NCI-H774 (cell line): ENCODE measurements at places on chromosomes 1 and 21.
A peak's percentile ranks its signal among the peaks of the same experiment; 100 is the strongest.

DNA sequence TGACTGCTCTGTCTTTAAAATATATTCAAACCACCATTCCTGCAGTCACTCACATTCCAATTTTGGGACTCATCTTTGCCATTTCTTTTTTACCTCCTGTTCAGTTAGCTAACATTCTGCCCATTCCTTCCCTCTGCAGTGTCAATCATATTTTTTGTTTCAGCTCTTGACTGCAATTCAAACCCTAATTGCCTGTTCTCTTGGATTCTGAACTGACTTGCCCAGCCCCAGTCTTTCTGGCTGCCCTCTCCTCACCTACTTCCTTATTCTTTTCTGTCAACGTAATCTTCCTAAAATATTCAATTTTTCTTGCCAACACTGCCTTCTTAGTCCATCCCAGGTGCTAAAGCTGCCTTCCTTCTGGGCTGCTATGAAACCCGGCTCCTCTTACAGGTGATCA lies 6.1 kb downstream of the PRDM2 start:
- no peak for DNase-seq

DNA sequence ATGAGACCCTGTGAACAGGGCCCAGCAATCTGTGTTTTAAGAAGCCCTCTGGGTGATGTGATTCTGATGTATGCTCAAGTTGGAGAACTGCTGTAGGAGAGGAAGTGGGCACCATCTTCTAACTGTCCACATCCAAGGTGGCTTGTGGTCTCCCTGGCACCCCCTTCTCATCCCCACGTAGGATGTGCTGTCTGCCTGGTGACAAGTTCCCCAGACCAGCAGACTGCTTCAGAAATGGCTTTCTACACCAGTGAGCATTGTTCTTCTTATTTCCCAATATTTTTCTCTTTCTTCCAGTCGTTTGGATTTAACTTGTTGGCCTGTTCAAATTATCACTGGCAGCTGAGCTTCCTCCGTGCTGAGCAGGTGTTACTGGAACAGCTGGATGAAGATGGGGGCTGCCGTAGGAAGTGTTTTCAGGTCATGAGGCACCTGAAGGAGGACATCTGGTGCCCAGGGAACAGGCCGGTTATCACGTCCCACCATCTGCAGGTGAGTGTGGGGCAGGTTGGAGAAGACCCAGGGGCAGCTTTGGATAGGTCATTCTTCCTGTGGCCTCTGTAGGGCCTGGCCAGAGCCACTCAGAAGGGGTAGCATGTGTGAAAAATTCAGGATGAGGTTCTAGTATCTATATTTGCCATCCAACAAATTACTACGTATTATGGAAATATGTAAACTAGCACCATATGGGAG lies 16.8 kb downstream of the MAB21L3 start:
- no peak for DNase-seq

- DNase-seq = no peak
Measured at GRCh38 chr1:22315315-22316078, 136.2 kb upstream of the ZBTB40 start.

GRCh38 chr21:45054927-45055612 lies 19.3 kb upstream of the ADARB1 start:
- DNase-seq = no peak

DNA sequence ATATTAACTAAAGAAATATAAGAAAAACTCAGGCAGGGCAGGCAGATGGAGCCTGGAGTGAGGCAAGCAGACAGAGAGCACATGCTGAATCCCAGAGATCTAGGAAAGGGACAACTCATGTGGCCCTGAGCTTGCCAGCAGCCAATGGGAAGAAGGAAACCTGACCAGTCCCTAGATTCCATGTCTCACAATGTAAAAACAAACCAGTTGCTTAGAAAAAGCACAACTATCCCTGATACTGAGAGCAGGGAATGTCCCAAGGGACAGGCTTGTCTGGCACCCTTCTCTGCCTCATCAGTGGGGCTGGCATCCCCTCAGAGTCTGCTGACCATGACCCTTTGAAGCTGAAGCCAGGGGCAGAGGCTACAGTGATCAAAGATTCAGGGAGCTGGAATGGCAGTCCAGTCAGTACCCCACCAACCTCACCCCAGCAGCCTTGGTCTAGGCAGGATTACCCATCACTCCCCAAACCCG lies 27.8 kb downstream of the HSPG2 start:
- no peak for DNase-seq

DNA sequence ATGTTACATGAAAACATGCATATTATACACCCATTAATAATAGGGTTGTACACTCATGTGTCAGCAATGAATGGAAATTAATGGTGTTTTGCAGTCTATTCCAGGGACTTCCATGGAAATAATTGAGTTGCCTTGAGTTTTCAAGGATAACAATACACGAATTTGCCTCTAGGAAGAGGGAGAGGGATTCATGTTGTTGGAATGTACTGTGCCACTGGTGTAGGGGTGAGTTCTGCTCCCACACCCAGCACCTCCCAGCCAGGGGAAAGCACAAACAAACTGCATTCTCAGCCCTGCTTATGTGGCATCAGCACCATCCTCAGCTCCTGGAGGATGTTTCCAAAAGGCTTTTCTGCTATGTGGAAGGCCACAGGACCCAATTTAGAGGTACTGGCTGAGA lies 57.8 kb downstream of the BCAR3 start:
- no peak for DNase-seq

GRCh38 chr1:67635055-67635809 lies 49.8 kb upstream of the GADD45A start:
- no peak for DNase-seq

DNA sequence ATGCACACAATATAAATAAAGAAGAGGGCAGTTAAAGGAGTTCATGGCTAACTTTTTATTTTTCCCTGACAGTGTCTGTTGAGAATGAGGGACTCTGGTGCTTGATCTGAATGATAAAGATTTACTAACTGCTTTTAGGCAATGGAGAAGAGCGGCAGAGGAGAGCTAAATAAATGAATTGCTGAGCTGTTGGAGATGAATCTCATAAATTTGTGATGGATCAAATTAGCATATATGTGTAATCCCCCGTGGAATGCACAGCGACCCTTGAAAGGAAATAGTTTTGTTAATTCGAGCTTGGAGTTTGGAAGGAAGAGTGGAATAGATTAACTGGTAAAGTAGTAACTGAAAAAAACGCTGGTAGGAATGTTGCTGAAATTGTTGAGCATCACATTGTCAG lies 40.2 kb downstream of the HMCN1 start:
- DNase-seq = no peak

- DNase-seq = no peak
Measured at GRCh38 chr1:216325946-216326345, 97.3 kb downstream of the USH2A start.

GRCh38 chr1:179169616-179170467 lies 59.6 kb downstream of the ABL2 start:
- DNase-seq = no peak

DNA sequence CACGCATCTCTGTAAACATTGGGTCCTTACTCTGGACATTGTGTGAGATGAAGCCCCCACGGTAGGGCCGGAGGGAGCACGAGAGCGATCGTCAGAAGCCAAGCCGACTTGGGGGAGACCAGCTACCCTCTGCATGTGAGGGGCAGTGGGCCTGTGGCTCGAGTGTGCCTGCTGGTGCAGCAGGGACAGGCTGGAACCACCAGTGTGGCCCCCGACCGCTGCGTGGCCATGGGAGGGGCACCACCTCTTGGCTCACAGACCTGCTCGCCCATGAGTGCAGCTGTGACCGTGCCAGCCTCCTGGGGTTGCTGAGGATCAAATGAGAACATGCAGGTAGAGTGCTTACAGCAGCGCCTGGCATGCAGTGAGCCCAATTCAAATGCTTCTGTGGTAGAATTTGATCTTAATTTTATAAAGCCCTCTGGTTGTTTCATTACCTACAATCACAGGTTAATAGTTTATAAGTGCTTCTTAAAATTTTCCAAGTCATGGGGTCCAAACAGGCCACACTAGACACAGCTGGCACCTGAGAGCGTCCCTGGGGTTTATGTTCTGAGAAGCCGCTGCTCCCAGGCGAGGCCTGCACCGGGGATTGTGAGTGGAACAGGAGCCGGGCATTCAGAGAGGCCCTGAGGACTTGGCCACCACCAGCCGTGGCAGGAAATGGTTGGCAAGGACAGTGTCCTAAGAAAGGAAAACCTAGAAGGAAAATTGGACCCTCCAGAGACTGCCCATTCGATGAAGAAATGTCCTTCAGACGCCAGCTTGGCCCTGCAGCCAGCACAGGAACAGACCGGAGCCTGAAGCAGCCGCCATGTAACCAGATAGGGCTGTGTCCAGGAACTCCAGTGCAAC lies 22.6 kb upstream of the ADARB1 start:
- no peak for DNase-seq

DNA sequence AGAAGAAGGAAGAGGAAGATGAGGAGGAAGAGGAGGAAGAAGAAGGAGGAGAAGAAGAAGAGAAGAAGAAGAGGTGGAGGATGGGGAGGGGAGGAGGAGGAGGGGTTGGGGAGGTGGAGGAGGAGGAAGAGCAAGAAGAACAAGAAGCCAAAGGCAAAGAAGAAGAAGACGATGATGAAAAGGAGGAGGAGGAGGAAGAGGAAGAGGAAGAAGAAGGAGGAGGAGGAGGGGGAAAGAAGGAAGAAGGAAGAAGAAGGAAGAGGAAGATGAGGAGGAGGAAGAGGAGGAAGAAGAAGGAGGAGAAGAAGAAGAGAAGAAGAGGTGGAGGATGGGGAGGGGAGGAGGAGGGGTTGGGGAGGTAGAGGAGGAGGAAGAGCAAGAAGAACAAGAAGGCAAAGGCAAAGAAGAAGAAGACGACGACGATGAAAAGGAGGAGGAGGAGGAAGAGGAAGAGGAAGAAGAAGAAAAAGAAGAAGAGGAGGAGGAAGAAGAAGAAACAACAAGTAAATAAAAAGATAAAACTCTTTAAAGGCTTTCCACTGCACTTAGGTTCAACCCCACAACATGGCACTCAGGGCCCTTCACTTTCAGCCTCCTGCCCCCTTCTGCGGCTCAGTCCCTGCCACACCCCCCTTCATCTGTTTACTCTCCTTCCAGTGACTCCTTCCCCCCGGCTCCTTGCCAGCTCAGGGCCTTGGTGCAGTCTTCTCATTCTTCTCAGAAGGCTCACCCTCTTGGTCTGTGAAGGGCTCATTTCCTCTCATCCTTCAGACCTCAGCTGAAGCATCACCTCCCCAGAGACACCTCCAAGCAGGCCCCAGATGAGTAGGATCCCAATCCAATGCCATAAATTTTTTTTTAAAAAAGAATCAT lies 114.0 kb downstream of the KCNN3 start:
- no peak for DNase-seq

GRCh38 chr1:50308878-50309277 lies 114.4 kb downstream of the DMRTA2 start:
- no peak for DNase-seq

GRCh38 chr1:28123461-28123961 lies 35.1 kb upstream of the EYA3 start:
- DNase-seq = no peak

DNA sequence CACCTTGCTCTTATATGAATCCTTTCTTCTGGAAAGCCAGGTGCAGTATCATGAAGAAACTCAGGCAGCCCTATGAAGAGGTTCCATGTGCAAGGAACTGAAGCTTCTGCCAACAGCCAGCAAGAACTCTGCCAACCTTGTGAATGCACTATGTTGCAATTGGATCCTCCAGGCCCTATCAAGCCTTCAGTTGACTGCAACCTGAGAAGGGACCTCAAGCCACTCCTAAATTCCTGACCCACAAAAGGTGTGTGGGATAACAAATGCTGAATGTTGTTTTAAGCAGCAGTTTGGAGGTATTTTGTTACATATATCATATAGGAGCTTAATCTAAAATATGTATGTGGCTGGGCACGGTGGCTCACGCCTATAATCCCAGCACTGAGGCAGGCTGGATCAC lies 84.0 kb downstream of the RERE start:
- no peak for DNase-seq

DNA sequence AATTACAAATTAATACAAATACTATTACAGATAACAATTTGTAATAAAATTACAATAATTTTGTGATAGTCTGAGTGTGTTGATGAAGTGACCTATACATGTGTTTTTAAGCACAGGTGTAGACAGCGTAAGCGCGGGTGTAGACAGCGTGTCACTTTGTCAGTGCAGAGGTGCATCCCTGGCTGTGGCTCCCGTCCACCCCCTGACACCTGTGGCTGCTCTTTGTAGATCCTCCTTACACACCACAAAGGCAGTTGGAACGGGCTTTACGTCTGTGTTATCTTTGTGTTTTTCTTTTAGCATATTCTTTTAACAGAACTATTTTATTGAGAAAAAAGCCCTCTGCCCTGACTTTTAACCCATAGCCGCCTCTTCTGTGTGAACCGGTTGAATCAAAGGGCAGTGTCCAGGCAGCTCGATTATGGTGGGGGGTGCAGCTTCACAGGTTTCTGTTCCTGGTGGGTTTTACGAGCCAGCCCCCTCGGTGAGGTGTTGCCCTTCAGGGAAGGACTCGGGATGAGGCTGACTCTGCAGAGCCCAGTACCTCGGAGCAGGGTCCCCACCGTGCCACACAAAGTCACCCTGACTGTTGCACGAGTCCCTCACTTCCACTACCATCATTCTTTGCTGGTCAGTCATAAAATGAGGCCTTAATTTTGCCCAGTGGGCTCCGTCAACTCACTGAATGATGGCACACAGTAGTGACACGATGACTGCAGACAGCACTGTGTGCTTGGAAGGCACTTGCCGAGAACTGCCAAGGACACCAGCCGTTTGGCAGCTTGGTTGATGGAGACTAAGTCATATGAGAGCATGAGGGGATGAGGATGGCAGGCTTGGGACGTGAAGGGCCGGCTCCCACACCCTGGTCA lies 86.4 kb upstream of the COL6A1 start:
- DNase-seq = no peak

DNA sequence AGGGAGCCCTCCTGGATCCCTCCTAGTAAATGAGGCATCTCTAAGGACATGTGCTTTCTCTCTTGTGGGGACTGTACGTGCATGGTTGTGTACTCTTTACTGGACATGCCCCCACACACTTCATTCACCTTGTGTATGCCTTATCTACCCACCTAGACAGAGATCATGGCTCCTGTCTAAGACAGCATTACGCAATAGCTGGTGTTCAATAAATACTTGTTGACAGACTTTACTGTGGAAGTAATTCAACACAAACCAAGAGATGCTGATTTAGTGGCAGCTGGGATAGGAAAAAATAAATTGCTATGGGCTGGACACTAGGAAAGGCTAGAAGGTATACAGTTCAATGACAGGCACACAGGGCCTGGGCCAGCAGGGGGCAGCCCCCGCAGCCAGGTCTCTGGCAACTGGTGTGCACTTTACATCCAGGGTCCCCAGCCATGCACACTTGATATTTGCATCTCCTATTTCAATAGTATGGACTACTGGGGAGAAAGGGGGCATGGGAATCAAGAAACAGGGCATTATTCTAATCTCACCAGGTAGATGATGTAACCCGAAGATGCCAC lies 24.2 kb downstream of the TRABD2B start:
- no peak for DNase-seq

DNA sequence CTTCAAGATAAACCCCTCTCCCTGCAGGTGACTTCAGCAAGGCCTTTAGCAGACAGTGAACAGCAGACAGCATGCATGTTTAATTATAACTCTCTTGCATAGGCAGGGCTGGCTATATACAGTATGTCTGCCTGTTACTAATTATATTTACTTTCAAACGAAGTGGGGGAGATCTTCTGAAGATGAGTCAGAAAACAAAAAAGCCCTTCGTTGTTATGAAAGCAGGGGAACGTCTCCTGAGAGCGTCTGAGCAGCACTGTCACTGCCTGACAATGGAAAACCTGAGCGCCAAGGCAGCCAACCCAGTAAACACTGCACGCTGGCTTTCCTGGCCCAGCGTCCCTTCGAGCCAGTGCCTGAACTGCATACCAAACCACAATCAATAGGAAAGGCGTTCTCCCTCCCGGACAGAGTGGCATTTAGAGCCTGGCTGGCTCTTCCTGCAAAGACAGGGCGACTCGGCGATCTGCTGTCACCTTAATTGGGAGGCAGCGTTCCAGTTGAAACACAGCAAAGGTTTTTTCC lies 54.1 kb downstream of the TOMM20 start:
- DNase-seq = peak; percentile 53

GRCh38 chr1:68479501-68479900 lies 17.4 kb downstream of the DEPDC1 start:
- DNase-seq = no peak
